ENCODE measurements at places on chromosomes 7 and 10. TPM values are rescaled to one million over a fixed set of nuclear protein-coding genes. Genes with fewer than 3 reads are reported as not detected.

The KCNH2 gene
- total RNA-seq, result 59.1 TPM

The FAM13C gene
- total RNA-seq, result 11.9 TPM

The MRM2 gene
- total RNA-seq, result 18.9 TPM

The RBP3 gene
- total RNA-seq, result not detected

The MBLAC1 gene
- total RNA-seq, result 2.7 TPM

GRCh38 chr7:2608921-2609411 lies 22.8 kb upstream of the TTYH3 start:
- peak; percentile 31 for DNase-seq

- DNase-seq, result no peak
These were observed 210.5 kb upstream of the KLF6 start for GRCh38 chr10:3995302-3996210.

GRCh38 chr10:114837690-114838089 lies 16.1 kb downstream of the FHIP2A start:
- no peak for DNase-seq

DNA sequence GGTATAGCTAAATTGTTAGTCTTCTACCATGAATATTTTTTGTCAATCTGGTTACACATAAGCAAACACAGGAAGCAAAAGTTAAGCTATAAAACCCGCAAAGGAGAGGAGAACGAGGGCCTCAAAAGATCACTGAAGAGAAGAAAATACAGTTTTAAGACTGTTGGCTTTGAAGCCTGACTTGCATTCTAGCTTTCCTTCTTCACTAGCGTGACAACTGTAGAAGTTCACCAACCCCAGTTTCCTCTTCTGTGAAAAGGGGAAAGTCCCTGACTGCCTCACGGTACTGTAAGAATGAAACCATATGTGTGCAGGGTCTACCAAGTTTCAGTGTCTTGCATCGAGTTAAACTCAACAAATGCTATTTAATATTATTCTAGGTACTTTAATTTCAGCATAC lies 7.5 kb upstream of the LRRN3 start:
- DNase-seq, result no peak

- no peak for DNase-seq
These were observed 129.8 kb upstream of the JCAD start for GRCh38 chr10:30189238-30189580.
